Activated T-helper 17 cell treated with anti-CD3 and anti-CD28 coated beads, Interleukin-2, amount 50 U/mL, for 72 hours (primary cell): ENCODE measurements at places on chromosomes 3 and 15.
A peak's percentile ranks its signal among the peaks of the same experiment; 100 is the strongest.

GRCh38 chr3:83765956-83766355 is 1192.8 kb upstream of the CADM2 start:
- ATAC-seq = no peak

- ATAC-seq = no peak
Observed at GRCh38 chr3:42804831-42805132, 492 bp upstream of the HIGD1A start.

DNA sequence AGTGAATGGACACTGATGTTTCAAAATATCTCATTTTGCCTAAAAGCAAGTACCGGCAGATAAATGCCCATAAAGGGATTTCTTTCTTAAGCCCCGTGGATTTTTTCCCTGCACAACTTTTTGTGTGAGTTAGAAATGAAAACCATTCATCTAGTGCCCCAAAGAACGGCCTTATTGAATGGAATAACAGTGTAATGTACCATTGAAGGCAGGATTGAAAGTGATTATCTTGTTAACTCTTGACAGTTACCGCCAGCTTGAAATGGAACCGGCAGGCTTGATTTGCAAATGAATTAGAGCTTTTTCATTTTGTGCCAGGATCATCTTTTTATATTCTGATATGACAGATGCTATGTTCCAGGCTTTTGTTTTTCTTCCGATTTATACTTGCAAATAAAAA is 162.2 kb downstream of the RSRC1 start:
- ATAC-seq = no peak

DNA sequence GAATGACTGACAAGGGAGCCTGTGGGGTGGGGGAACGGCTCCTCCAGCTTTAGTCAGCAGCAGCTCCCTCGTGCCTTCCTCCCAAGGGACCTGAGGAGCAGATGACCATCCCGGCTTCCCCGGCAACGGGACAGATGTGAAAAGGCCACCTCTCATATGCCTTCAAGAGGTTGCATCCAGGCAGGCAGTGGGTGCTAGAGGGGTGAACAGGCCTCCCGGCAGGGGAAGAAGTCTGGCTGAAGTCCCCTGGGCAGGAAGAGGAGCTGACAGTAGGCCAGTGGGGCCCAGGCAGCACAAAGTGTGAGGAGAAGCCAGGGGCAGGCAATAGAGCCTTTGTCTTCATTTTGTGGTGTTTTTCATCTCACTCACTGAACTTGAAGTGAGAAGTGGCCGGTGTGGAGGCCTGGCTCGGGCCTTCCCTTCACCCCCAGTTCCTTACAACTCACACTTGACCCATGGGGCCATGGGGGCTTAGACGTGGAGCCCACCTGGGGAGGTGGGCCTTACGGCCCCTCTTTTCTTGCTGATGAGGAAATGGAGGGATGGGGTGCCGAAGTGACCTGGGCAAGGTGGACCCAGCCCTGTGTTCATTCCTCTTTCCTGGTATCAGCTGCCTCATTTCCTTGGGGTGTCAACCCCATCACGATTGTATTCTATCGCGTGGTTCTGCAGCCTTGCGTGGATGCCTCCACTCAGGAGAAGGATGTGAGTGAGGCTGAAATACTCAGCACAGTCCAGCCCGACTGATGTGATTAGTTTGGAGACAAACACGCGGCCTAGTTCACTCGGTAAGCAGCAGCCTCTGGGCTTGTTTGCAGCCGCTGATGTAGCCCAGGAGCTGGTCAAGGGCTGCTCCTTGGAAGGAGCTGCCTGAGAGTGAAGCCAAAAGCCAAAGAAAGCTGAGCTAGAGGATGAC is 115.5 kb upstream of the ALDH1A3 start:
- ATAC-seq = no peak

DNA sequence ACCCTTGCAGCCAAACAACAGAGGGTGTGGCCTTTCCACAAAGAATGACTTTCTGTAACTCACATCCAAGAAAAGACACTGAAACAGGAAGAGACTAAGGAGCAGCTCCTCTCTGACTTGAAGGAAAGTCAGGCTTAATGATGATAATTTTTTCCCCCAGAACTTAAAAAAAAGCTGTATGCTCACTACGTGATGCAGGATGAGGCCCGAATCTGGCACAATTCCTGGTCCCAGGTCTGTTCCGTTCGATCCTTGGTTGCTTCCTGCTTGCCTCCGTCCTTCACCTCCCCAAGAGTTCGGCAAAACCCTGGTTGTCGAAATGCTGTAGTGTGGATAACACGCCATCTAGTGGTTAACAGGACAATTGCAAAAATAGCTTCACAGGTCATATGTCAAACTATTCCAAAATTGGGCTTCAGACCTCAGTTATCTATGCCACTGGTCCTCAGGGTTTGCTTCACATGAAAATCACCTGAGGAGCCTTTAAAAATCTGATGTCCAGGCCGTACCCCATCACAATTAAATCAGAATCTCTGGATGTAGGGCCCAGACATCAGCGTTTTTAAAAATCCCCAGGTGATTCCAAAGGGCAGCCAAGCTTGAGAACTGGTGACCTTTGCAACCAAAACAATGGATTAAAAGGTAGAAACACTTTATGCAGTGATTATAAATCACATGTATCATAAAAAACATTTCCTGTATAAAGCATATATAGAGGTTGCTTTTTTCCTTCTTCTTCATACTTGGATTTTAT is 28.1 kb upstream of the SYNM start:
- ATAC-seq = peak; percentile 90

- no peak for ATAC-seq
Observed at GRCh38 chr3:170992854-170993253, 33.7 kb downstream of the SLC2A2 start.

DNA sequence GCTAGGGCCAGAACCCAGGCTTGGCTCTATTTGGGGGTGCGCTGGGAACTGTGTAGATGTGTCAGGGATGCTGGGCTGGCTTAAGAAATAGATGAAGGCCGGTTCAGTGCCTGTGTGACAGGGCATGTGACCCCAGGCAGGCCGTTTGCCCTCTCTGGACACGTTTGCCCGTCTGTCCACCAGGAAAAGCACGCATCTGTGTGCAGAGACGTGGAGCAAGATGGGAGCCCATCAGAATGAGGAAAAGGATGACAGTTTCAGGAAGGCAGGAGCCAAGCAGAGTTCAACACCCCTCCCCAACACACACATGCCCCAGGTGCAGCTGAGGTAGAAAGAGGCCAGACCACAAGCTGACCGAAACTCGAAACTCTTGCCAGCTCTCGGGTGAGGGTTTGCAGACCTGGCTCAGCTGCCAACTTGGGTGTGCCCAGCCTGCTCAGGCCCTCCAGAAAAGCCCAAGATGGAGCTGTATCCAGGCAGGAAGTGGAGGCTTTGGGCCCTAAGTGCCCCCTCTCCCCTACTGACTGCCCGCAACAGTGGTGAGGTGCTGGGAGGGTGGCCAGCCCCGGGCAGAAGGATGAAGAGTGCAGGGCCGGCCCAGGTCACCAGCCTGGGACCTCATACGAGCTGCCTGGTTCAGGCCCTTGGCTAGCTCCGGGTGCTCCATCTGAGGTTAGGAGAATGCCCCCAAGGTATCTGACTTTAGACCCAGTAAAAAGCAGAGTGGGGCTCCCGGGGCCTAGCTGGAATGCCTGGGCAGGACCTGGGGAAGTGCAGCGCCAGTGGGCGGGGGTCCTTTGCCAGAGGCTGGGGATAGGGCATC is 10.2 kb upstream of the MESP1 start:
- ATAC-seq = peak; percentile 11

DNA sequence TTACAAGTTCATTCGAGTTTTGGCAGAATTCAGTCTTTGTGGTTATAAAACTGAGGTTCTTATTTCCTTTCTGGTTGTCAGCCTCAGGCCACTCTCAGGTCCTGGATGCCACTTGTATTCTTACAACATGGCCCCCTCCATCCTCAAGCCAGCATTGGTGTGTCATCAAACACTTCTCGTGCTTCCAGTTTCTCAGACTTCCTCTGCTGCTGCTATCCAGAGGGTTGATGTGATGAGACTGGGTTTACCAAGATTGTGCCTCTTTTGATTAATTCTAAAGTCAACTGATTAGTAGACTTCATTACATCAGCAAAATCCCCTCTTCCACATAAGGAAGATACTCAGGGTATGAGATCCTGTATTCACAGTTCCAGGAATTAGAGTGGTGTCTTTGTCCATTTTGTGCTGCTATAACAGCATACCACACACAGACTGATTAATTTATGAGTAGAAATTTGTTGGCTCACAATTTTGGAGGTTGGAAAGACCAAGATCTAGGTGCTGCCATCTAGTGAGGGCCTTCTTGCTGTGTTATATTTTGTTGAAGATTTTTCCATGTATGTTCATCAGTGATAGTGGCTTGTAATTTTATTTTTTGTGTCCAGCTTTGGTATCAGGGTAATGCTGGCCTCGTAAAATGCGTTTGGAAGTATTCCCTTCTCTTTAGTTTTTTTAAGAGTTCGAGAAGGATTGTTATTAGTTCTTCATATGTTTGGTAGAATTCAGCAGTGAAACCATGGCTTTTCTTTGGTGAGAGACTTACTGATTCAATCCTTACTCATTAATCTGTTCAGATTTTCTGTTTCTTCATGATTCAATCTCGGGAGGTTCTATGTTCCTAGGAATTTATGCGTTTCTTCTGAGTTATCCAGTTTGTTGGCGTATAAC is 11.1 kb downstream of the LRCH3 start:
- peak; percentile 80 for ATAC-seq

DNA sequence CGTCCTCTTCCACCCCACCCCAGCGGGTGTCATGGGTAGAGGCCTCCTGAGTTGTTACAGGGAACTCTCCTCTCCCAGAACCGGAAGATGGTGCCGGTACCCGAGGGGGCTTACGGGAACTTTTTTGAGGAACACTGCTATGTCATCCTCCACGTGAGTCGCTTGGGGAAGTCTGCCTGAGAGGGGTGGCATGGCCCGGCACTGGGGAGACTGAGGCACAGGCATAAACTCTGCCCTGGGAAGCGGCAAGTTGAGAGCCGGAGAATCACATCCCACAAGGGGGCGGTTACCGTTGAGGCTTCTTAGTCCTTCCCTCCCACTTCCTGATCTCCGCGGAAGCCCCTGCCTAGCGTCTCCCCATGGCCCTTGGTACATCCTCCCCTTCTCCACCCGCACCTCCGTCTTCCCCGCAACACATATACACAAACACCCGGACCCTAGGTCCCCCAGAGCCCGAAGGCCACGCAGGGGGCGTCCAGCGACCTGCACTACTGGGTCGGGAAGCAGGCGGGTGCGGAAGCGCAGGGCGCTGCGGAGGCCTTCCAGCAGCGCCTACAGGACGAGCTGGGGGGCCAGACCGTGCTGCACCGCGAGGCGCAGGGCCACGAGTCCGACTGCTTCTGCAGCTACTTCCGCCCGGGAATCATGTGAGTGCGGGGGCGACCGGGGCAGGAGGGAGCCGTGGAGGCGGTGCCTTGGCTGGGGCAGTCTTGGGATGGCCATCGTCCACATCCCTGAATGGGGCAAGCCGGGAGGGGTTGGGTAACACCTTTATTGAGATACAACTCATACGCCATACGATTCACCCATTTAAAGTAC is 3.4 kb downstream of the VILL start:
- ATAC-seq = peak; percentile 71

DNA sequence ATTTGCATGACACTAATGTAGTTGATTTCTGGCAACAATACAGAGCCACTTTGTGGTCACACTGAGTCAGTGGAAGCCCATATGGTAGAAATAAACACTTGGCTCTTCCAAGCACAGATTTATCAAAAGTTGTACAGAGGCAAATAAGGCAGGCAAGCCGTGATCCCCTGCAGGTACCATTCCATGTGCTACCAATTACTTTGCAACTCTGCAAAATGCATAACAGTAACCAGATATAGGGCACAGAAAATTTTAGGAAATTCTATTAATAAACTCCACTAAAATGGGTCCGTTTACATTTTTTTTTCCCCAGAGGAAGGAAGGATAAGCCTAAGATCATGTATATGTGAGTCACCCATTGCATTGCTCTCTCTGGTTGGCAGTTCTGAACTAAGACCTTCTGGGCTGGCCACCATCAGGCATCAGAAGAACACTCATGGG is 103.1 kb upstream of the PTX3 start:
- no peak for ATAC-seq

GRCh38 chr3:18295171-18295920 is 129.8 kb downstream of the SATB1 start:
- ATAC-seq = peak; percentile 50

GRCh38 chr3:7144697-7145308 is 283.9 kb downstream of the GRM7 start:
- ATAC-seq = no peak

DNA sequence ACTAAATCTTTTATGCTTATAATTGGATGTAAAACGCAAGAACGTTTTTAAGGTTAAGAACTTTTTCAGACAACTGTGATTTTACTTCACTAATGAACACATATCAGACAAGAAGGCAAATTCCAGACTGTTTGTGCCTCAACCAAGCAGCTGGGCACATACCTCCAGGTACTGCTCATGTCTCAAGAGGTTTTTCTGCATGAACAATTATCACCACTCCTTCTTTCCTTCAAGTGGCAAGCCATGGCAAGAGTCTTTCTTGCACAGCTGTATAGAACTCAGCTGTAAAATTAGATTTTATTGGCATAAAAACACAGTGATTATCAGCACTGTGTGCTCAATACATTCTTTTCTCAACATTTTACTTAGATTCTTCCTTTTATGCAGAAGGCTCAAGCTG is 64.3 kb downstream of the FNDC3B start:
- ATAC-seq = no peak

DNA sequence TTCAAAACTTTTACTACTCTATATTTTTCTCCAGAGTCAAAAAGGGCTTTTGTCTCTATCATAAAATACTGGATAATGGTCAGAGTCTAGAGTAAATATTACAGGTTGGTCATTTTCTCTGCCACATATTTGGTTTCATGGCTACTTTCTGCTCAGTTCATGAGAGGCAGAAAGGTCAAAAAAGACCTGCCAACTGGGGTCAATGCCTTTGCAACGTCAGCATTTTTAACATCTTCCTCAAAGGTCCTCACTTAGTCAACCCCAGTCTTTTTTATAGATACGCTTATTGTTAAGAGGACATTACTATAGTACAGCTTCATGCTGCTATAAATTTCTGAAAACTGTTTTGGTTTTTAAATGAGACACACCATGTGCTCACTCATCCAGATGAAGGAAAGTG is 312.1 kb upstream of the ARHGEF26 start:
- no peak for ATAC-seq

DNA sequence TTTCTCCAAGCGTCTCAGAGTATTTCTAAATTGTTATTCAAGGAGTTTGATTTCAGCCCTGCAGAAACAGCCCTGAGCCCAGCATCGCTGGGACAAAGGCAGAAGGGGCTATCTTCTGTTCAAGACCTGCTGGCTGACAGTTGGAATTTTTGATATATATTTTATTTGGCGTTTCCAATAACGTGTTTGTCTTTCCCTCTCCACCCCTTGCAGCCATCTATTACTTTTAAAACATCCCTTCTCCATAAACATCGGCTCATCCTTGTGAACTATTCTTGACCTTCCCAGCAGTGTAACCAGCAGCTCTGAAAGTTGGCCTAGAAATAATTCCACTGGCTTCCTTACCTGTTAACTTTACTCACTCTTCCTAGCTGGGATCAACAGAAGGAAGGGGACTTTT is 5.5 kb upstream of the MEIS2 start:
- no peak for ATAC-seq

- no peak for ATAC-seq
Observed at GRCh38 chr3:3618623-3619022, 180.6 kb upstream of the LRRN1 start.

- no peak for ATAC-seq
Observed at GRCh38 chr3:1987980-1988379, 110.7 kb upstream of the CNTN4 start.

- ATAC-seq = no peak
Observed at GRCh38 chr3:55090291-55090690, 162.4 kb upstream of the LRTM1 start.
